Bone marrow (tissue), 2 donors: ENCODE measurements at places on chromosomes 1 and 21.

- DNase-seq, result no peak
Observed at GRCh38 chr21:41634211-41634694, 126.3 kb upstream of the TMPRSS2 start.

DNA sequence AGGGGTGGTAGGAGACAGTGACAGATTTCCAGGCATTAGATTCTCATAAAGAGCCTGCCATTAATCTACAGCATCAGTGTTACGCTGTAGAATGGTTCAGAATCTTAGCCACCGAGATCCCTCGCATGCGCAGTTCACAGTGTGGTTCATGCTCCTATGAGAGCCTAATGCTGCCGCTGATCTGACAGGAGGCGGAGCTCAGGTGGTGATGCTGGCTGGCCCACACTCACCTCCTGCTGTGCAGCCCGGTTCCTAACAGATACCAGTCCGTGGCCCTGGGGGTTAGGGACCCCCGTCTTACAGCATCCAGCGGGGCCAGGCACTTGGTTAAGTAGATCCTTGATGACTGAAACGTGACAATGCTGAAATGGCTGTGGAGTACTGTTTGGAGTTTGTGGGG, 163.6 kb upstream of the C1orf21 start:
- no peak for DNase-seq

DNA sequence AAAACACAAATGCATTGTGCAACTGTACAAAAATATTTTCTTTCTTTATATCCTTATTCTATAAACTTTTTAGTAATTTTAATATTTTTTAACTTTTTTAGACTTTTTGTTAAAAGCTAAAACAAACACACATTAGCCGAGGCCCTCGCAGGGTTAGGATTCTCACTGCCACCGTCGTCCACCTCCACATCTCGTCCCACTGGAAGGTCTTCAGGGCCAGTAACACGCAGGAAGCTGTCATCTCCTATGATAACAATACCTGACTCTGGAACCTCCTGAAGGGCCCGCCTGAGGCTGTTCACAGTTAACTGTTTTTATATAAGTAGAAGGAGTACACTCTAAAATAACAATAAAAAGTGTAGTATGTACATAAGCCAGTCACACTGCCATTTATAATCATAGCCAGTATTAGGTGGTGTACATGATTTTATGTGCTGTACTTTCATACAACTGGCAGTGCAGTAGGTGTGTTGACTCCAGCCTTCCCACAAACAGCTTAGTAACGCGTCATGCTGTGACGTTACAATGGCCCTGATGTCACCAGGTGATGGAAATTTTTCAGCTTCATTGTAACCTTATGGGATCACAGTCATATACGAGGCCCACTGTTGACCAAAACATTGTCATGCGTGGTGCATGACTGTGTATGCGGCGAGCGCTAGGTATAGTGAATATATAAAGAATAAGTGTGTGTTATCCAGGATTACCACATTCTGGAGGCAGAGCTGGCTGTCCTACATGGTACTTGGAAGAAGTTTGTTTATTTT, 8.8 kb downstream of the TFF2 start:
- DNase-seq, result no peak

DNA sequence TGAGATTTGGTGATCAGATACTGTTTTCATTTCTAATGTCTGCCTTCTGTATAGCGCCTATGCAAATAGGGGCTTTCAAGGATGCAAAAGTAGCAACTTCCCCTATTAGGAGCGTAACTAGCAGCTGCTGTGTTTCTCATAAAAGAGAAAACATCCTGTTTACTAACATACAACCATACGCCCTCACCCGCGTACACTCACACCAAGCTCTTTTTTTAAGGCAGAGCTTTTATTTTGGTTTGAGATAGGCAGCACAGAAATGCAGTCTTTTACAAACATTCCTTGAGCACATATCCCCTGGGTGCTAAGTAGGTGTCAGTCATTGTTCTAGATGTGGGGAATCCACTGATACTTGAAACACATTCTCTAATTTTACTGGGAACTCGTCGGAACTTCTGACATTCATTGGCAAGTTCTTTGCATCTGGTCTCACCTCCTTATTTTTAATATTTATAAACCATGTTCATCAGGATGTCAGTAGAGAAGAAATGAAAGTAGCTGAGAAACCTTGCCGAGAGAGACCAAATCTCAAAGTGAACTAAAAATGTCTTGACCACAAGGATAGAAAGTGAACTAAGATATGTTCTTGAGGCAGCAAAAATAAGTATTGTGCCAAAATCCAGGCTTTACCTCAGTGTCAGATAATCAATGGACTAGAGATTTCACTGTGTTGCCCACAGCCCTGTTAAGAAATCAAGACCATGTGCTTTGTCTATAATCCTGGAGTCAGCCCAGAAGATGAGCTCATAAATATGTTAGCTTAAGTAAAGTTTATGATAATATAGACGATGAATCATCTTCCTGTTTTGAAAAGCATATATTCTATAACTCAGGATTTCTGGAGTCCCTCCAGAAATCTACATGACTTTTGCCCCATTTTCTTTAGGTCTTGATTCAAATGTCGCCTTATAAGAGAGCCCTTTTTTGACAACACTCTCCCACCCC, 350.9 kb downstream of the ST6GALNAC3 start:
- DNase-seq, result no peak

DNA sequence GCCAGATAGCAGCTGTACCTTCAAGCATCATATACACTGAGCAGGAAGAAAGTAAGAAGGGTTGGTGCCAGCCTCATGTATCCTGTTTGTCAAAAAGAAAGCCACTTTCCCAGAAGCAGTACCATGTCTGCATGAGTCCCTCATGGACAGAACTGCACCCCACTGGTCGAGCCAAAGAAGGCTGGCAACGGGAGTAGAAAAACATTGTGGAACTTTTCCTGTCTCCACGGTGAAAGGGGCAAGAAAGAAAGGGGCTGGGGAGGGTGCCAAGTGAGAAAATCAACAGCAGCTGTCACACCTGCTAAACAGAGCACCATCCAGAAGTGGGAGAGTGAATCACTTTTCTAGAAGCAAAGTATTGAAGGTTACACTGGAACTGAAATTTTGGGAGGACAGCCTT, 621.7 kb downstream of the LMO4 start:
- DNase-seq, result no peak

DNA sequence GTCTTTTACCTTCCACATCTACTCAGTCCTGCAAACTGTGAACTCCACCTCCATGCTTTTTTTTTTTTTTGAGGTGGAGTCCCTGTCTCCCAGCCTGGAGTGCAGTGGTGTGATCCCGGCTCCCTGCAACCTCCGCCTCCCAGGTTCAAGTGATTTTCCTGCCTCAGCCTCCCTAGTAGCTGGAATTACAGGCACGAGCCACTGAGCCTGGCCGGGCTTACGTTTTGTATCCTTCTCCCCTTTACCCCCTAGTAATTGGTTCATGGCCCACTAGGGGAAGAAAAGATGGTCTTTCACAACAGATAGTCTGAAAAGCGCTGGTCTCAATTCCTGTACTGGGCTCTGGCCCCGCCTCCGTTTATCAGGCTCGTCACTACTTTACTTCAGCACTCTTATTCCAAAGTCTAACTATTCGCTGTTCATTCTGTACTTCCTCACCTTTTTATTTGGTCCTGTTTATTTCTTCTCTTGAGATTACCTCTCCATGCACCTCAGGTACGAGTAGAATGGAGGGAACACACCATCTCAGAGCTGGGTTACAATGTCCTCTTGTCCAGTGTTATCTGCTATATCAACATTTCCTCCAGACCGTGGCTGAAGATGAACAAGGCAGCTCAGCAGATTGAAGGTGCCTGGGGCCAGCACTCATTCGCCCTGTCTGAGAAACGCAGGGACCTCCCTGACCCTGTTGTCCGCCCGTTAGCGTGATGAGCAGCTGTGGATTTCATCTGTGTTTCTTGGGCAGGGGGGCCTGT, 16.2 kb downstream of the CNST start:
- DNase-seq, result no peak

- DNase-seq, result peak; percentile 80
Observed at GRCh38 chr1:234602334-234603220, 7.4 kb downstream of the IRF2BP2 start.

- peak; percentile 3 for DNase-seq
Observed at GRCh38 chr1:243525085-243525487, 269.2 kb downstream of the SDCCAG8 start.

- no peak for DNase-seq
Observed at GRCh38 chr1:118945489-118945888, 42.7 kb downstream of the TBX15 start.

DNA sequence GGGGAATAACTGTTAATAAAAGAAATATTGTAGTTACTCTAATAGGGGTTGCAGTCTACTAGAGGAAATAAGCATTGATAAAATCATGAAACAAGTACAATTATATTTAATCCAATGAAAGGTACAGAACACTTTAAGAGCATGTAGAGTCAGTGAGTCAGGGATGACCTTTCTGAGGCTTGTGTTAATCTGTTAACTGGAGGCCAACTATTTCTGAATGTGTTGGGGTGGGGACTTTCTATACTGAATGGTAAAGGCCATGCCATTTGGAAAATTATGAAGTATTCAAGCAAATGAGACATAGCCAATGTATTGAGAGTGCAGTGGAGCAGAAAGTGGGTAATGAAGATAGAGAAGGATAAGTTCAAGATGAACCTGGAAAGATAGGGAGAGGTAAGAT, 646.2 kb downstream of the ADGRL2 start:
- DNase-seq, result no peak

DNA sequence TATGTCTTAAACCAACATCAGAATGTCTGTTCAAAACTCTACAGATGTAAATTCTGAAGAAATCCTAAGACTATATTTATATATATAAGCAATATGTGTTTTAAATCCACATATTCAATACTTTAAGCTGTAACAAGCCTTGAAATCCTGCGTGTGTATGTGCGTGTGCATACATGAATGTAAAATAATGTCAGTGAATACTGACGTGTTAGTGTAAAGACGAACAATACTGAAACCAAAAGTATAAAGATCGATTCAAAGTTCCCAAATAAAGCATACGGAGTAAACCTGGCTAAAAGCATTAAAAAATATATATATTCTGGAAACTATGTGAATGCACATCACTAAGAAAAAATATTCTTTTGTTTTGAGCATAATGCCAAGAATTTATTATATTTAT, 668.6 kb upstream of the NCAM2 start:
- DNase-seq, result no peak

DNA sequence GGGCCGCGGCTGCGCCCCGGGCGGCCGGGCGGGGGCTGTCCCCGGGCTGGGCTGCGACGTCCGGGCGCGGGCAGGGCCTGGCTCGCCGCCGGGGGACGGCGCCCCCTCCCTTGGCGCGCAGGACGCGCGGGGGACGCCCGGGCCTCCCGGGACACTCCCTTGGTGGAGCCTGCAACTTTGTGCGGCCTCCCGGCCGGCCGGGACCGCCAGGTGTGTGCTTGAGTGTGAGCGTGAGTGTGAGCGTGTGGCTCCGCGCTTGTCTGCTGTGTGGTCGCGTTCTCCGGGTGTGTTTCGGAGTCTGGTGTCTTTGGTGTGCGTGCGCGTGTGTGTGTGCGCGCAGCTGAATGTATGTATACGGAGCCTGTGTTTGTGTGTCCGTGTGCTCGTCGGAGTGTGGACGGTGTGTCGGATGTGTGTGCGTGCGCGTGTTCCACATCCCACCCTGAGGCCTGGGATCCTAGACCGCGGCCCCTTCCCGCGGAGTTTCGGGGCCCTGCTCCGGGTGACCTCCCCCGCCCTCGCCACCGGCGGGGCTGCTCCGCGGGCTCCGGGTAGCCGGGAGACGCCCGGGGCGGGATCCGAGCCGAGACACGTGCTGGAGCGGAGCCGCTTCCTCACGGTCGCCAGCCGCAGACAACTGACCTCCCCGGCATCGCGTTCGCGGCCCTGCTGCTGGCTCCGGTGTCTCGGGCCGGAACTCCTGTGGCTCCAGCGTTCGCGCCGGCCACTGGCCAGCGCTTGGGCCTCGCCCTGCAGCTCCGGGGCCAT, 1.7 kb downstream of the PTPRU start:
- DNase-seq, result peak; percentile 27

GRCh38 chr1:35278886-35279554, 10.5 kb downstream of the ZMYM4 start:
- DNase-seq, result no peak

DNA sequence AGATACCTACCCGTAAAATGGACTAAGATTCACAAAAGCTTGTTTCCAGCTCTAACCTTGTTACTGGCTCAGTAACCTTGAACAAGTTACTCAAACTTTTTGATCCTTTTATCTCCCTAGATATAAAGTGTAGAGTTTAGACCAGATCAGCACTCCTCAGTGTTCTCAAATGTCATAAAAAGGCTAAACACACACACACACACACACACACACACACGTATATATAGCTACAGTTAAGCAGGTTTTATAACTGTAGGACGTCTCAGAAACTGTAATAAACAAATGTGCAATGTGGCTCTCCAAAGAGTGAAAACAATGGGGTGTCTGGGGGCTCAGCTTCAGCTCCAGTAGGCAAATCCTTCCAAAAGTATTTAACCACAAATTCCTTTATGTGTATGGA, 34.0 kb downstream of the KCNJ15 start:
- DNase-seq, result no peak

DNA sequence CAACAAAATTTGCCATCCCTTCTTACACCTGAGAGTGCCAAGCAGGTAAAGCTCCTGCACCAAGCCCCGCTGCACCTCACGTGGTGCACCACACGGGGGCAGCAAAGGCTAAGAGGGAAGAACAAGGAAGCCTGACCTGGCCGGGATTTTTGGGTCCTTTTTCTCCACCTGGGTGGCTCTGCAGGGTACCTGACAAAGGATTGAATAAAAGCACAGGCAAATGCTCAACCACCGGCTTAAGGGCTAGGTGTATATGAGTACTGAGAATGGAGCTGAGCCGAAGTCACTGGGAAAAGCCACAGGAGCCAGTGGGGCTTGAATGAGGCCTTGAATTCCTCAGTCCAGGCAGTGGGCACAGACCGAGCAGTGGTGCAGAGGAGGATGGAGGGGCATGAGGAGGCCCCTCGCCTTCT, 36.4 kb downstream of the ZNF697 start:
- peak; percentile 25 for DNase-seq
